ENCODE measurements at places on chromosomes 4 and X. TPM values are rescaled to one million over a fixed set of nuclear protein-coding genes. Genes with fewer than 3 reads are reported as not detected.

GRCh38 chr4:160580581-160580980 is 1477.7 kb downstream of the RAPGEF2 start:
- DNase-seq = no peak

The DKK2 gene
- total RNA-seq = 8.3 TPM

DNA sequence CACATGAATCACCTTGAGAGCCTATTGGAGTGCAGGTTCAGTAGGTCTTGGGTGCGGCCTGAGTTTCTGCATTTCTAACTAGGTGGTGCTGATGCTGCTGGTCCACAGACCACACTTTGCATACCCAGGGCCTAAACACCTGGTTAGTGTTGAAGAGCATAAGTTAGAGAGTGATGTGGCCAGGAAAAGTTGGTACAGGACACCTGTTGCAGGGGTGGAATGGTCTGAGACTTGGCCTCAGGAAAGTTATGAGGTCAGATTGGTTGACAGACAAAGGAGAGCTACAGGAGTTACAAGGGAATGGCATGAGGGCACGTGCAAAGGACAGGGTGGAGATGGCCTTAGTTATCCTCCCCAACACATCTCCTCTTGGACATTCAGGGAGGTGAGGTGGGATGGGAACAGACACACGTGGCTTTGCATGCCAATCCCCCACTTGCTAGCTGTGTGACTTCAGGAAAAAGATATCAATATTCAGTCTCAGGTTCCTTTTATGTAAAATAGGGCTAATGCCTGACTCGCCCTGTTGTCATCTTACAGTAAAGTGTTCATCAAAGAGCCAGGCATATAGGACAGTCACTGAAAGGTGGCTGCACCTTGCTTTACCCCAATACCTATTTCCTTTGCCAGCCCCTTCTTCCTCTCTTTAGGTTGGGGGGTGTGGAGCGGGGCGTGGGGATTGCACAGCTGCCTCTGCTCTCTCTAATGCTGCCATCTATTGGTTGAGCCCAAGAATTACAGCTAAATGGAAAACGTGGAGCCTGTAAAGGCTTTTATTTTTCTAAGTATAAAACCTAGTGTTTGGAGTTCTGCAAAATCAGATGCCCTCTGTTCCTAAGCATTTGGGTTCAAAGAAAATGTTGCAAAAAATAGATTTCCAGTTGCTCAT is 47.5 kb downstream of the ATG4A start:
- DNase-seq = no peak

DNA sequence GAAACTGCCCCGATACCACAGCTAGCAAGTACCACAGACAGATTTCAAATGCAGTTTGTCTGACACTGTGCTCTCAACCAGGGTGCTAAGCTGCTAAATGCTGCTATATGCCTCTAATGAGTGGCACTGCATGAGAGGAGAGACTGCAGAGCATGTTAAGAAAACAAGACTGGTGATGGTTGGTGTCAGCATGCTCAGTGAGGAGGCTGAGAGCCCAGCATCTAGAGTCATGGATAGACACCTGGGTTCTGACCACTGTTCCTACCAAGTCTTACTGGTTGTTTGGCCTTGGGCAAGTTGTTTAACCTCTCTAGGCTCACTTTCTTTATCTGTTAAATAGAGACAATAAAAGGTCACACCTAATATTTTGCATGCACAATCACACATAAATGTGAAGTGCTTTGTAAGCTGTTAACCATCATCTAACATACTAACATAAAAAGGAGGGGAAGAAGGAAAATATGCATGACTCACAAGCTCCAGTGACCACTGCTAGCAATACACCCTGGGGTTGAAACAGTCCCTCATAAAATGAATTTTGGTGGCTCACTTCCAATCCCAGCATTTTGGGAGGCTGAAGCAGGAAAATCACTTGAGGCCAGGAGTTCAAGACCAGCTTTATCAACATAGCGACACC is 20.7 kb downstream of the HHIP start:
- DNase-seq = no peak

The TRO gene
- total RNA-seq = 7.2 TPM

DNA sequence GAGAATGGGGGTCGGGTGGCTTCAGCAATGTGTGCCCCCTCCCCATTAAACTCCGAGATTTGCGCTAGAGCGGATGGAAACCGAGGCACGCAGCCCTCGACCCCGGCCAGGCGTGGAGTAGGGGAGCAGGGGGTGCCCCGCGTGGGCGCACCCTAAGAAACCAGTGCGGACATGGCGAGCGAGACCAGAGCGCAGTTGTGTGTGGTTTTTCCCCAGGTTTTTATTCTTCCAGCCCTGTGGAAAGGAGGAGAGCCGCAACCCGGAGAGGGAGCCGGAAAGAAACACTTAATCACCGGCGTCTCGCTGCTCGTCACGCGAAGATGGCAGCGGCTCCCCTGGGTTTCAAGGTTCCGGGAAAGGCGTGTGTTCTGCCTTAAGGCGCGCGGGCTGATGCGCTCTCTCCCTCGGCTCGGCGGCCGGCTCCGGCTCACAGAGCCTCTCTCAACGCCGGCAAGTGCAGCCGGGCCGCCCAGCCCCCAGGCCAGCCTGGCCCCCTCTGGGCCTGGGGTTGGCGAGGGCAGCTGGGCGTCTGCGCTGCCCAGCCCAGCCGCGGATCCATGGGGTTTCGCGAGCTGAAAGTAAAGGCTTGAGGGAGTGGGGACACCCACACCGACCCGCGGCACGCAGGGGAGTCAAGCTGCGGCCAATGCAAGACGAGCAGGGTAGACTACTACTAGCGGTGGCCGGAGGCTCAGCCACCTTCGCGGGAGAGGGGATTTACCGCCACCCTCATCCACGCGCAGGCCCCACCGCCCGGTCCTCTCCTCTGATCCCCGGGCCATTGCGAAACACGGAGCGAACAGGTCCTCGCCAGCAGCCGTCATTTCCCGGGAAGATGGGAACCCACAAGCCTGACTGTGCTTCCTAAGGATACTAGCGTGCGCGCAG is 74.0 kb upstream of the BCOR start:
- no peak for DNase-seq

The PACRGL gene
- 31.7 TPM for total RNA-seq

The SMARCA1 gene
- 31.9 TPM for total RNA-seq

DNA sequence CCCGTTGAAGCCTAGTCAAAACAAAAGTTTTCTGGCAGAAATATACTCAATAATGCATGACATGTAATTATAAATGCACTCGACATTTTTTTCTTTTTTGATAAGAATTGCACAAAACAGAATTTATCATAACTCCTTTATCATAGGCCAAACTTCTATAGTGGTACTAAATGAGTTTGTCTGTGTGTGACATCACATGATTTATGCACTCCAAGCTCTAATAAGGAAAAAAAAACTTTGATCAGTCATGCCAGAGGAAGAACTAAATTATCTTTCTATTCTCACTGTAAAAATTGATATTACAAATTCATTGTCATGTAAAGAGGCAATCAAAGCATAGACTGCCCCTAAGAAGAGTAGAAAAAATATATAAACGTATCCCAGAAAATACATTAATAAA is 112.4 kb upstream of the NOCT start:
- DNase-seq = no peak

DNA sequence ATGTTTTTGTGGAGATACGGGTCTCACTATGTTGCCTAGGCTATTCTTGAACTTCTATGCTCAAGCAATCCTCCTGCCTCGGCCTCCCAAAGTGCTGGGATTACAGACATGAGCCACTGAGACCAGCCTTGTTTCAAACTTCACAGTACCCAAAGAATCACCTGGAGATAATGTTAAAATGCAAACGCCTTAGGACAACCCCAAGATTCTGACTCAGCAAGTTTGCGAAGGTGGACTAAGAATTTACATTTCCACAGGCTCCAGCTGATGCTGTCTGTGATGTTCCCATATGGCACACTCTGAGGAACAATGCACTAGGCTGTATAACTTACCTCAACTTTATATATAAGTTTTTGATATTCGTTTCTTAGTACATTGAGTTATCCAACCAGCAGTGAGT is 984 bp upstream of the STATH start:
- no peak for DNase-seq

DNA sequence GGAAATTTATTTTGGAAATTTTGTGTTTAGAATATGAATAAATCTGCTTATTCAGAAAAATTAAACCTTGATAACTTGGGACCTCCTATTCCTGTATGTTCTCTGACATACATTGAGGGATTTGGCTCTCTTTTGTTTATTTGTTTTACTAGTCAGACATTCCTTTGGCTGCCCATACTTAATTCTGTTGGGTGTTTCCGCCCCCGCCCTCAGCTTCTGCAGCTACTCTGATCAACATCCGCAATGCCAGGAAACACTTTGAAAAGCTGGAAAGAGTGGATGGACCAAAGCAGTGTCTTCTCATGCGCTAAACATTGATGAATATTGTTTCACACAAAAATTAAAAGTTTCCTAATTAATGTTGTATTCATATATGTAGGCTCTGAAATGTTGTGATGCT is 40.5 kb downstream of the RRAGB start:
- DNase-seq = peak; percentile 44

DNA sequence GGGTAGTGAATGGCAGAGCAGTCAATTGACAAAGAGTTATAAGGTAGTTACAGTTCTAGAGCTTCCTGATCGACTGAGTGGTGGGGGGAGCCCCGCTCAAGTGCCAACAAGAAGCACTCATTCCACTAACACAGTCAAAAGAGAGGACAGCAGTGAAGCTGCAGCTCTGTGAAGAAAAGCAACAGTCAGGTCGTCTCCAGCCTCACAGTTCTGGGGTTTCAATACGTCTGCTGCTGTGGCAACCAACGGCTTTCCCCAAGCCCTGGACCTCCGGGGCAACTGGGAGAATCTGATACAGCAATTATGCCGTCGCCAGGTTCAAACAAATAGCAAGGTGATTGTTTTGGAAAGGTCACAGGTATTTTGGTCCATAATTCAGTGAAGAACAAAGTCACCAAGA is 30.8 kb downstream of the GPM6B start:
- DNase-seq = no peak

The PNCK gene
- total RNA-seq = not detected

GRCh38 chr4:176584031-176584606 is 208.6 kb downstream of the VEGFC start:
- DNase-seq = no peak

The GLRA2 gene
- not detected for total RNA-seq

DNA sequence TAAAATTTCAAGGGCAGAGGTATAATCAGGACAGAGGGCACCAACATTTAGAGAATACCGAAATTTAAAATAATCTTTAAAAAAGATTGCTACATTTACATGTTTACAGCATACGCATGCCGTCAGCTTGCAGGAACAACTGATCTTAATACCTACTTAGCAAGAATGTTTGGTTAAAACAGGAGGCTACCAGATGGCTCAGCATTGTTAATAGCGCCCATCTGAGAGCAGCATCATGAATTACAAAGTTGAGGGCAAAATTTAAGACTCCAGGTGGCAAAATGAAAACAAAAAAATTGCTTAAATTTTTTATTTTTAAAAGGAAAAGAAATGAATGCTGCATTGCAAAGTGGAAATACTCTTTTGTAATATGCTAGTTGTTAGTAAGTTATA is 241.3 kb downstream of the C4orf33 start:
- no peak for DNase-seq

DNA sequence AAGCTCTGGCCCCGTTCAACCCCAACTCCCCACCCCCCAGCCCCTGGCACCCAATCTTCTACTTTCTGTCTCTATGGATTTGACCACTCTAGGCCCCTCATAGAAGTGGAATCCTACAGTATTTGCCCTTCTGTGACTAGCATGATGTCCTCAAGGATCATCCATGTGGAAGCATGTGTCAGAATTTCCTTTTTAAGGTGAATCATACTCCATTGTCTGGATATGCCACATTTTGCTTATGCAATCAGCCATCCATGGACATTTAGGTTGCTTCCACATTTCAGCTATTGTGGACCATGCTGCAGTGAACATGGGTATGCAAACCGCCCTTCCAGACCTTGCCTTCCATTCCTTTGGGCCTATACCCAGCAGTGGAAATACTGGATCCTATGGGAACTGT is 15.5 kb downstream of the CCNQ start:
- DNase-seq = no peak

All from pulmonary artery endothelial cell (primary cell).